ENCODE measurements at places on chromosomes 4 and X. TPM values are rescaled to one million over a fixed set of nuclear protein-coding genes. Genes with fewer than 3 reads are reported as not detected.

The DUSP21 gene
- total RNA-seq: not detected

The DSPP gene
- not detected for total RNA-seq

The DMRTC1 gene
- total RNA-seq: not detected

The ARSH gene
- total RNA-seq: not detected

The MCF2 gene
- 7.7 TPM for total RNA-seq

The CFAP299 gene
- not detected for total RNA-seq

The FAAH2 gene
- not detected for total RNA-seq

The FAM9C gene
- not detected for total RNA-seq

The DMD gene
- 14.3 TPM for total RNA-seq

The PITX2 gene
- not detected for total RNA-seq

The IL15 gene
- 2.9 TPM for total RNA-seq

The TKTL2 gene
- not detected for total RNA-seq

The HHIP gene
- under 0.01 TPM for total RNA-seq

The COX7B2 gene
- not detected for total RNA-seq

The TLR10 gene
- under 0.01 TPM for total RNA-seq

The L1CAM gene
- total RNA-seq: 127 TPM

The RPS6KA6 gene
- not detected for total RNA-seq

The SORCS2 gene
- 0.46 TPM for total RNA-seq

The TASL gene
- not detected for total RNA-seq

The DBET gene
- not detected for total RNA-seq

The DDIT4L gene
- 9.0 TPM for total RNA-seq

The ZNF630 gene
- 0.33 TPM for total RNA-seq

The CDS1 gene
- total RNA-seq: under 0.01 TPM

The JCHAIN gene
- total RNA-seq: not detected

The CLIC2 gene
- total RNA-seq: 0.15 TPM

The CENPE gene
- total RNA-seq: 13.1 TPM

The SERPINA7 gene
- not detected for total RNA-seq

The RNF212 gene
- 0.34 TPM for total RNA-seq

The COL4A6 gene
- total RNA-seq: under 0.01 TPM

The CT47C1 gene
- not detected for total RNA-seq

The CYLC1 gene
- total RNA-seq: not detected

The USP17L22 gene
- total RNA-seq: not detected

Measured in melanocyte of skin (primary cell).